ENCODE measurements at places on chromosomes 2 and 18. TPM values are rescaled to one million over a fixed set of nuclear protein-coding genes. Genes with fewer than 3 reads are reported as not detected.

INHBB gene
- 5.2 TPM for total RNA-seq

RAMP1 gene
- 6.8 TPM for total RNA-seq

MBP gene
- 4.3 TPM for total RNA-seq

CFAP221 gene
- 12.2 TPM for total RNA-seq

CTDP1 gene
- total RNA-seq, result 20.6 TPM
